Activated CD4-positive, alpha-beta T cell treated with anti-CD3 and anti-CD28 coated beads, Interleukin-2, amount 50 U/mL, for 48 hours (primary cell): ENCODE measurements at places on chromosomes 13 and 19.

- no peak for DNase-seq
Measured at GRCh38 chr19:53644061-53644816, 12.4 kb downstream of the DPRX start.

DNA sequence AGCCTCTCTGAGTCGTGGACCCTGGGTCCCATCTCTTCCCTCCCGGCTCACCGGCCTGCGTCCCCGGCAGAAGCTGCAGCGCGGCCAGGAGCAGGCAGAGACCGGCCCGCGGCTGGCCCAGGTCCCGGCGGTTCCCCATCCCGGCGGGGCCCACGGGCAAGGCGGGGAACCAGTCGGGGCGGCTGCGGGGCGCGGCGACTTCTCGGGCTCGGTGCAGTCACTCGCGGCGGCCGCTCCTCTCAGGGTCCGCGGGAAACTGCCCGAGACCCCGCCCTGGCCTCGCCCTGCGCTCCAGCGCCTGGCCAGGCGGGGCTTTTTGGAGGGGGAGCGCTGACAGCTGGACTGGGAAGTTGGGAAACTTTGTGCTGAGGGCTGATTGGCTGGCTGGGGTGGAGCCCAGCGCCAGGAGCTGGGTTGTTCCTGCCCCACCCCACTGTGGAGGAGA lies at the start of gene COL5A3:
Gene COL5A3 (minus strand): TSS at position 258 of the 445 bp plus-strand sequence. CDS start 119 bp downstream, at position 139.
- no peak for DNase-seq

- no peak for DNase-seq
Measured at GRCh38 chr13:49584771-49585182, 581 bp downstream of the RCBTB1 start.

- peak; percentile 59 for DNase-seq
Measured at GRCh38 chr13:51453959-51454703, 1.3 kb upstream of the INTS6 start.

DNA sequence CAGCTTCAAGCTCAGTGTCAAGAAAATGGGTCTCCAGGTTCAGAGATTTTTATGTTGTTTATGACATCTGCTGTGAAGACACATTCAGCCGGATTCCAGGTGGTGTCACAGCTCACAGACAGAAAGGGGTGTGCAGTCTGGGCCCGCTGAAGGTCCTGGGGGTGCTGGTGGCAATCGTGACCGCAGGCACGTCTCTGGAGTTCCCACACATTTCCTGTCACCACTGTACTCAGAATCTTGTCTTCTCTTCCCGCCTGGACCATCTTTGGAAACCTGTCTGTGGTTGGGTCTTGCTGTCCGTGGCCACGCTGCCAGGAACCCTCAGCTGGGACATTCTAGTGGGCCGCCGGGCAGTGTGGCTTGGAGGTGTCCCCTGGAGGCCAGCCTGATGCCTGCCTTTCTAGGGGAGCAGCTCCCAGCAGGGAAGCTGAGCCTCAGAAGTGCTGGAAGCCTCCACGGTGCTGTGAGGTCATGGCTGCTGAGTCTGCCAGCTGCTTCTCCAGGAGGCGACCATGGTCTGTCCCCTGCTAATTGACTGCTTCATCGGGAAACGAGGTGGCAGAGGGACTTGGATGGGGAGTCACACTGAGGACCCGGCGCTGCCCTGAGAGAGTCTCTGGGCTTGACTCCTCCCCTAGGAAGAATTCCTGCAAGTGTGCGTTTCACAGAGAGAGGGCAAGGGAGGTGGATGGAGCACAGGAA lies 3.7 kb downstream of the TEX29 start:
- no peak for DNase-seq

GRCh38 chr13:75469047-75469446 lies 12.9 kb downstream of the TBC1D4 start:
- DNase-seq: no peak

DNA sequence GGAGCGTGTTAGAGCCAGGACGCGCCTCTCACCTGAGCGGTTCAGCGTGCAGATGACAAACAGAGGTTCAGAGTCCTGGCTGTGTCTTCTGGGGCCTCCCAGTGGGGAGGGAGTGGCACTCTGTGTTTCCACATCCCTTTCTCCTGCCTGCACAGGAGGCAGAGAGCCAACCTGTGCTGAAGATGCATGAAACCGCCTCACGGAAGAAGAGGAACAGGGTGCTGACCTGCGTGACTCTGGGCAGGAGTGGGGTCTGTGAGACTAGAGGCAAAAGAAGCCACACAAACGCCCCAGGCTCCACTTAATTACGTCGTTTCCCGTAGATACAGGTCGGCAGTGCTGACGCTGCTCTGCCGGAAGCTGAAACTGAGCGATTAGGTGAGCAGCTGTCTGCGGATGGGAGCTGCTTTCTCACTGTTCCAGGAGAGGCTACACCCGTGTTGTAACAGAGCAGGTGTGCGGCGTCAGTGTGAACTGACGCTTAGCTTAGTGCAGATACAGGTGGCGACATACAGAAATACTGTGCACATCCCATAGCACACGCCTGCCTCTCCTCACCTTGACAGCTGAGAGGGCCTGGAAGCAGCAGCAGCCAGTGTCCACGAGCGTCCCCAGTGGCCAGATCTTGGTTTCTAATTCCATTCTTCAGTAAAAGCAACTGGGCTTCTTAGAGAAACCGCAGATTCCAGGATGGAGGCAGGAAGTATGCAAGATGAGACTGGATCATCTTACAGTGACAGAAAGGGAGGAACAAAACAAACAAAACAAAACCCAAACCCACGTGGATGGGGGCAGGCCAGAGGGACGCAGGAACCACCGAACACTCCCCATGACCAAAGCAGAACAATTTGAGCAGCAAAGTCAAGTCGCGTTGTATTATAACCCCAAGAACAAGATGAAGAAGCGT lies 37.7 kb upstream of the MCF2L start:
- DNase-seq: no peak

DNA sequence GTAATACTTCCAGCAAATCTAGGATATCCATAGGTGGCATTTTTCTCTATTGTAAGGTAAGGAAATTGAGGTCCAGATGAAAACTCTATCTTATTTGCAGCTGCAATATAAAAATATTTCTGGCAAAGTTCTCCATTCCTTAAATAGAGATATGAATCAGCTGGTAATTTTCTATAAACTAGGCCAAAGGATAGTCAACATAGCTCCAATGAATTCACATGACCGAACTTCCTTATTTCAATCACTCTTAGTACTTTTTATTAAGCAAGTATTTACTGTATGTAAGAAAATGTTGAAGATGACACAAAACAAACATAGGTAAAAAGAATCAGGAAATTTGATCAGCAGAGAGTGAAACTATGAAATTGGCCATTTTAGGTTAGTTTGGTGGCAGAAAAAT lies 13.0 kb upstream of the LCP1 start:
- DNase-seq: no peak

DNA sequence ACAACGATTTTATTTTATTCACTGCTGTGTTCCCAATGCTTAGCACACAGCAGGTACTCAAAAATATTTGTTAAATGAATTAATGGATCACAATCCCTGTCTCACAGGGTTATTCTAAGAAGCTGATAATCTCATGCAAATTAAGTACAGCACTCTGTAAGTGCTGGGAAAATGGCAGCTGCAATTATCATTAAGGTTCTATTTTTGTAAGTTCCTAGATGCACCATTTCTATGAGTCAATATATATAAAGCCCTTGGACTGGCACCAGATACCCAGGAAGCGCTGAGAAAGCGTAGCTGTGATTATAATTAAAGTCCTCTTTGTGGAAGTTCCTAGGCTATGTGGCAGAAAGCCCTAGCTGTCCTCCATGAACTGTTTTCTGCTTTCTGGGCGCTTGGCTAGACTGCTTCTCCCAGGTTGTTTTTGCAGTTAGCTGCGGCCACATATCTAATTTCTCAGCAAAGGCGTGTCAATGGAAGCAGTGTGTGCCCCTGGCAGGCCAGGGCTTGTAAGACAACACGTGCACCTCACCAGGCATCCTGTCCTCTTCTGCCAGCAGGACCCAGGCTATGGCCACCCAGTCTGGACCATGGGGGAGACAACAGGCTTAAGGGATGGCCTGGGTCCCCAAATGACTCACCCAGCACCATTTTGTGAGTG lies 5.2 kb upstream of the SRRM5 start:
- DNase-seq: no peak
